ENCODE measurements at places on chromosomes 6 and 20.

DNA sequence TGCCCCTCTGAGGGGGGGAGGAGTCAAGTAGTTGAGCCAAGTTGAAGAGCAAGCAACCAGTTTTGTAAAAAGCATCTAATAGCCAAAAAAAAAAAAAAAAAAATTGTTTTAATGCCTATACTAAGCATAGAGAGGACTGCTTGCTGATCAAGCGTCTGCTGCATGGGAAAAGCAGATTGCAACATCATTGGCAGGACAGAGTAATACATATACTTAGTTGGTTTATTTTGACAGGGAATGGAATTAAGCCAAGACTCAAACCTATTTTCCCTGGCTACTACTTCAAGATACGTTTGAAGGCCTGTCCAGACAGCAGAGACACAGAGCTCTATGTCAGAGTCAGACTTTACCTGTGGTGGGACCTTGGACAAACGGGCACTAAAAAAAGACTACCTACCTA lies 120.5 kb downstream of the RTN4IP1 start:
- DNase-seq: no peak

DNA sequence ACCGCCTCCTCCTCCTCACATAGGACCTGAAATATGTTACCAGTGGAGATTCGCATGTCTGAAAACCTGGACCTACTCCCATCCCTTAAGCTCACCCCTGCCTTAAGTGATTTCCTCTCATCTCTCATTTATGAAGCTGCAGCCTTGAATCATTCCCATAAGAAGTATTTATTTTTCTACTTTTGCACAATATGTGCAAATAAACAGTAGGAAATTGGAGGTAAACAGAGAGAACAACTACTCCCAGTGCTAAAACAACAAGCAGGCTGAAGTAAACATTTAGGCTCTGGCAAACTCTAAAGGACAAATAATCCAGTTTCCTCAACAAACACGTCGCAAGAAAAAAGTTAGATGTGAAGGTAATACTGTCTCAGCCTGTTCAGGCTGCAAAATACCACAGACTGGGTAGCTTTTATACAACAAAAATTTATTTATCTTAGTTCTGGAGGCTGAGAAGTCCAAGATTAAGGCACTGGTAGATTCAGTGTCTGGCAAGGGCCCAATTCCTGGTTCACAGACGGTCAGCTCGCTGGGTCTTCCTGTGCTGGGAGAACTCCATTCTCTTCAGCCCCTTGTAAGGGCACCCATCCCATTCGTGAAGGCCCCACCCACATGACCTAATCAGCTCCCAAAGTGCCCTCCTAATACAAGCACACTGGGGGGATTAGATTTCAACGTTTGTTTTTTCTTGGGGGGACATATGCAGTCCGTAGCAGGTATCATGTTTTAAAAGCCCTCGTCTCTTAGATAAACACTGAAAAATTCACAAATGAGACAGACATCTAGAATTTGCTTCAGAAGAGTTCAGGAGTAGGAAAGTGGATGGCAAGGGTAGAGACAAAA lies 15.6 kb downstream of the SPATA2 start:
- DNase-seq: no peak

DNA sequence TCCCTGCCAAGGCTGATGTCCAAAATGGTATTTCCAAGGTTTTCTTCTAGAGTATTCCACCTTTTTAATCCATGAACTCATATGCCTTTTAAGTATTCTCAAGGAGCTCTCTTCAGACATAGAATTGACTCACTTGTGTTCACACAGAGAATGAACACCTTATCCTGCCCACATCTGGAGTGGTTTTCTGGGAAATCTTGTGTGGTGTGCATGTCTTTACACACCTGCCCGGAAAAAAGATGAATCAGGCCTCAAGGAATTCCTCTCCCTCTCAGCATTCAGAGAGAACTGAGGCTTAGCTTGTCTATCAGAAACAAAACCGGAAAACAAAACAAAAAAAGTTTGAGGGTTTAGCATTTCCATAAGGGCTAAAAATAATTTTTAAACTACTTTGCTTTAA lies 148.8 kb downstream of the TFAP2A start:
- no peak for DNase-seq

- no peak for DNase-seq
Observed at GRCh38 chr6:54284161-54284860, 23.9 kb upstream of the TINAG start.

- DNase-seq: no peak
Observed at GRCh38 chr20:56458206-56458821, 10.1 kb upstream of the RTF2 start.

- no peak for DNase-seq
Observed at GRCh38 chr6:8865451-8865850, 430.1 kb upstream of the SLC35B3 start.

DNA sequence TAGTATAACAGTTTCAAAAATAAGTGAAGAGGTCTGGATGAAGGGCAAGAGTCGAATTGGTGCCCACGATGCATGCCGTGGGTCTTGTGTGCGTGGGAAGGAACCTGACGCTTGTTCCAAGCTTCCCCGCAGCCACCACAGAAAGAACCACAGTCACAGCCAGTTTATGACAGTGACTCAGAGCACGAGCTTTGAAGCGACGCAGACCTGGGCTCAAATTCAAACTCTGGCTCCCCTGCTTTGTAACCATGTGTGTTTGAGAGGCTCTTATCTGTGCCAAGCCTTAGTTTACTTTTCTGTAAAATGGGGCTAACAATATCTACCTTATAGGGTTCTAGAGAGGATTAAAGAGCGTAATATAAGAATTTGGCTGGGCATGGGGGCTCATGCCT lies 65.5 kb downstream of the SYNJ2 start:
- no peak for DNase-seq
